ENCODE measurements at places on chromosomes 11 and 22. TPM values are rescaled to one million over a fixed set of nuclear protein-coding genes. Genes with fewer than 3 reads are reported as not detected.
A peak's percentile ranks its signal among the peaks of the same experiment; 100 is the strongest.

Gene KDM4E
- not detected for total RNA-seq

DNA sequence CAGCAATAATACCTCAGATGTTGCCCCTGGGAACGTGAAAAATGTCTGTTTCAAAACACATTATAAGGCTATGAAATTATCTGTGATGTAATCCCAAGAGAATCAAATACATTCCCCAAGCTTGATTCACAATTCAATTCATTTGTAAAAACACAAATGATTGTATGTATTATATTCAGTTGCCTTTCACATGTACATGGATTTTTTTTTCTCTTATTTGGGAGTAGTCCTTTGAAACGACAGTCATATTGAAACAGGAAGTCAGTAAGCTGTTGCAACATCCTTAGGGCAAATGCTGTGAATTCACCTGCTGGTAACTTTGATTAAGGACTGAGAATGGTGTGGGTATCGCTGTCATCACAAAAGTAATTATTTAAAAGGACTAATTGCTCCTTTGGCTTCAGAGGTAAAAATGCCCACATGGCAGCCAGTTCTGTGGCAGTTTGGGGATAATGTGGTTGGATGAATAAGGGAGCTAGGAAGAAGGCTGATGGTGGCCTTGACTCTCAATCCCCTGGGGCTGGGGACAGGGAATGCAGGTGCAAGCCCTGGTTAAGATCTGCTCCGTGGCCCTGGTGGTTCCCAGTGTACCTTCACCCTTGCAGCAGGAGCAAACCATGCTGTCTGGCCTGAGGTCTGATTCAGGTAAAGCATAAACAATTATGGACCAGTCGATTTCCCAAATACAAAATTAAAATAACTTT lies 13.2 kb downstream of the EHF start:
- no peak for DNase-seq

Gene FAM118B
- 27.6 TPM for total RNA-seq

Gene ARHGAP20
- 0.11 TPM for total RNA-seq

GRCh38 chr22:49942565-49943404 lies 17.8 kb upstream of the PIM3 start:
- no peak for DNase-seq

DNA sequence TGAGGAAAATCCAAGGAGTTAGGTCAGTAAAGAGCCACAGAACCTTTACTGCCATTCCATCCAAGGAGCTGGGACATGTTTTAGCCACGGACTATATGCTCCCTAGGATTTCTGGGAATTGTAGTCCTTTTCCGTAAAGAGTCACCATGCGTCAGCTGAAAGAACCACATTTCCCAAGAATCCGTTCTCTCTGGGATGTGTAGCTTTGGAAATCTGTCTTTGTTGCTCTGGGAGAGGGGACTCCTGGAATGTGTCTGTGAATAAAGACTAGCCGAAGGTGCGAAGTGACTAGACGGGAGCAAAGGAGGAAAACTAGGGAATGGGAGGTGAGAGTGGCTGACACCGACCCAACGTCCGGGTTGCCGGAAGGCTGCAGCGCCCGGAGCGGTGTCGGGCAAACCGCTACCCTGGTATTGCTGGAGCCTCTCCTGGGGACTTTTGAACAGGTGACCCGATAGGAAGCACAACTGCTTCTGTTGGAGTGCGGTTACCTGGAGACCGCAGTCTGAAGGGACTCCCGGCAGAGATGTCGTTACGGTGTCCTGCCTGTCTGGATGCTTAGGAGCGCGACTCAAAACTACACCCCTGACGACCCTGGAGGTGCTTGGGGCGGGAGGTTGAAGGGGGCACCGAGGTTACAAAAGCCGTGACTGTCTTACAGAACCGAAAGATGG lies at the start of gene IFTAP:
Gene IFTAP, plus strand, starts transcription at position 187 of the 674 bp plus-strand sequence. CDS start 15,602 bp downstream, outside the sequence.
- DNase-seq: peak; percentile 87

DNA sequence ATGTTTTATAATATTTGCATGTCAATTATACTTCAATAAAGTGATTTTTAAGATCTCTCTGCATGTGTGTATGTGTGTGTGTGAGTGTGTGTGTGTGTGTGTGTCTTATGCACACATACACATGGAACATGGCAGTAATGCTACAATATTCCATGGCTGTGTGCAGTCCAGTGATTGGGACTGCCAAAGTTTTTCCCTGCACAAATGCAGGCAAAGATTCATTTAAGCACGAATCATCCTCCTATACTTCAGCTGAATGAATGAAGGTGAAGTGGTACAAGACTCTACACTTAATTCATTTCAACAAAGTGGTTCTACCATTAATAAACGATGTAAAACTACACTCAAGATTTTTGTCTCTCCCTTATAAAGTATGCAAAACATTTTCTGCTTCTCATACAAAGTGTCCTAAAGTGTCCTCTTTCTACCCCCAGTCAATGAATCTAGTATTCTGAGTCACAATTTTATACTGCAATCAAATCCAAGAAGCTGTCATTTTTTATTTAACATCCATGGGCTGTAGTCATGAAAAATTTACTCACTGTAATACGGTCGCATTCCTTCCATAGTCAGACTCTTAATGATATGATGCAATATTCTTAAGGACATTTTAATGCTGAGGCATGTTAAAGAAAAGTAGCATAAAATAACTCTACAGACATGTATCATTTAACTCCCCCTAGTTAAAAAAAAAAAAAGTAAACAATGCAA lies 132.4 kb downstream of the TTC28 start:
- DNase-seq: peak; percentile 87

DNA sequence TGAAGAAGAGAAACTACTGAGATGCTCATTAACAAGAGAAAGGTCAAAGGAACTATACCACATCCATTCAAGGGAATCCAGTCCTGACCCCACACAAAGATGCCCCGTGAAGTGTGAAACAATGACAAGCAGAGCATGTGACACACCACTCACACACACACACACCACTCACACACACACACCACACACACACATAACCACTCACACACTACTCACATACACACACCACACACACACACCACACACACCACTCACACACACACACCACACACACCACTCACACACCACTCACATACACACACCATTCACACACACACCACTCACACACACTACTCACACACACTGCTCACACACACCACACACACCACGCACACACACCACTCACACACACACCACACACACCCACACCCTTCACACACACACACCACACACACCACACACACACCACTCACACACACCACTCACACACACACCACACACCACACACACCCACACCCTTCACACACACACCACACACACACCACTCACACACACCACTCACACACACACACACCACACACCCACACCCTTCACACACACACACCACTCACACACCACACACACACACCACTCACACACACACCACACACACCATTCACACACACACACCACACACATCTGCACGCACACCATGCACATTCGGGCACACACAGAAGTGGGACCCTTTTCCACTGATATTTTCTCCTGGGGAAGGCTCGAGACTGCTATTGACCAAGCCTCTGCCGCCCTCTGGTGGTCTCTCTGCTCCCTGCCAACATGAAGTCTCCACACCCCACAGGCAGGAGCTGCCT lies 32.0 kb upstream of the COMT start:
- DNase-seq: peak; percentile 39

- no peak for DNase-seq
Observed at GRCh38 chr22:38655519-38656255, 505 bp downstream of the FAM227A start.

Gene BBS1
- 18.8 TPM for total RNA-seq

Gene VEGFB
- total RNA-seq: 30.4 TPM

Gene E2F8
- 0.17 TPM for total RNA-seq

DNA sequence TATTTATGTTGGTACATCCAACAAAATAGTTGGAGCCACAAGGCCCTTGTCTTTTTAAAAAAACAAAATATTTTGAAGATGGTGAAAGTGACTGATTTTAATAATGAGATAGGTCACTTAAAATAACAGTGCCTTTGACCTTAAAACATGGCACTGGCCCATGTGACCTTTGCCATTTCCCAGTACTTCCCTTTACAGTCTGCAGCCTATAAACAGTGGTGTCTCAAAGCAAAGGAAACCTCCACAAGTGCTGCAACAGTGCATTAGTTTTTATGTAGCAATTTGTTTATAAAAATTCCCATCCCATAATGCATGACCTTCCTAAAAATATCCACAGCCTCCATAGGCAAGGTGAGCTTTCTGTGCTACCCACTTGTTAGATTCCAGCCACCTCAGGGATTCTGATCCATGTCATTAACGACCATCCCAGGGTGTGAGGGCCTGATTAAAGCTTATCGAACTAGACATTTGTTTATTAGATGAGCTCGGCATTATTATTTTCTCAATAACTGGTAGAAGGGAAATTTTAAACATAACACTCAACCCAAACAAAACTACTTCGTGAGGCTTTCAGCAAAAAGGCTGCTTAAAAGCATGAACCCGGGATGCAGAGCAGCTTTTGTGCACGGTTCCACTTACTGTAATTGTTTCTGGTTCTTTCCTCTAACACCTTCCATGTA lies 28.0 kb upstream of the CRKL start:
- no peak for DNase-seq

DNA sequence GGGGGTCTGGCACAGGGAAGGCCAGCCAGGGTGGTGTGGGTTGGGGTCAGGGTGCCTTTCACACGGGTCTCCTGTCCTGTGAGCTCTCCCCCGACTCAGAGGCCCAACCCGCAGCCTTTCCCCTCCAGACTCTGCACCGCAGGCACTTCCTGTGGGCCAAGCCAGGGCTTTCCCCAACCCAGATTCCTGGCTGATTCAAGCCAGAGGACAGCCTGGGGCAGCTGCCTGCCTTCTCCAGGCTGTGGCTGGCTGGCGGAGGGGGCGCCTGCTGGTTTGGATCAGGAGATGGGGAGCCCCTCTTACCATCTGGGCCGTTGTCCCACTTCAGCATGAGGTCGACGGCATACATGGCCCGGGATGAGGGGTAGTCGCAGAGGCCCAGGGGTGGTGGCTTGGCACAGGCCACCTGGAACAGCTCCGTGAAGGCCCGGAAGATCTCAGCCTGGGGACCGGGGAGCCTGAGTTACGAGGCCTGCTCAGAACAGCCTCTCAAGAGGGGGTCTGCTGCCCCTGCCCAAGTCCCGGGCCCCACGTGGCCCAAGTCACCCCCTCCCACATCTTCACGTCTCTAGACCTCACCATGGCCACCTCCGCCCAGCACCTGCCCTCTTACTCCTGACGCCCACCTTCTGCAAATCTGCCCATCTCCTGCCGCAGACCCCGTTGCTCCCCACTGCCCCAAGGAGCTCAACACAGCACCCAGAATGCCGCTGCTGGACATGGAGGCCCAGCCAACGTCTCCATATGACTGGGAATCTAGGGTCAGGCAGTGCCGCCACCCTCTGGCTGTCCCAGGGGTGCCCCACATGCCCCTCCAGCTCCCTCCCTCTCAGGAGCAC lies 17.3 kb downstream of the TSPO start:
- DNase-seq: no peak

- DNase-seq: no peak
Observed at GRCh38 chr11:65432686-65433582, 10.3 kb downstream of the NEAT1 start.

DNA sequence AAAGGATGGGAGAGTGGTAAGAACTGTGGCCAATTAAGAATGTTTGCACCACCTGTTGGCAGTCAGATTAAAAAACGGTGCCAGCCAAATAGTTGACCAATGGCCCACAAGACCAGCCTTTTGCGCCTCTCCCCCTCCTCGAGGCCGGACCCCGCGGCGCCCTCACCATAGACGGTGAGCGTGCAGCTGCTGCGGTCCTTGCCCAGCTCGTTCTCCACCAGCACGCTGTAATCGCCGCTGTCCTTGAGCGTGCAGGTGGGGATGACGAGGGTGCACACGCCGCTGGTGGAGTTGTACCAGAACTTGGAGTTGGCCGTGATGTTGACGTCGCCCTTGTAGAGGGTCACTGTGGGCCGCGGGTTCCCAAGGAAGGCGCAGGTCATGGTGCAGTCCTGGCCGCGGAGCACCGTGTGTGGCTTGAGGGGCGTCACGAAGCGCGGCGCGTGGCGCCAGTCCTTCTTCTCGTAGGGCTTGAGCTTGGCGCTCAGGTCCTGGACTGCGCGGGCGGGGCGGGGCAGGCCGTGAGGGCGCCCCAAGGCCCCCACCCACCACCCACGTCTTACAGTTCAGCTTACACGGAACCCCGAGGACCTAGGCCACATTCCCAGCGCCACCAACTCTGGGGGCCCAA lies 7.2 kb downstream of the TMEM86A start:
- no peak for DNase-seq

Gene TMEM80
- 16.1 TPM for total RNA-seq

Gene STK33
- 8.1 TPM for total RNA-seq

- DNase-seq: peak; percentile 36
Observed at GRCh38 chr11:47248304-47248663, 330 bp downstream of the ACP2 start.

GRCh38 chr11:1748636-1749394 lies 1.6 kb downstream of the IFITM10 start:
- DNase-seq: no peak

- peak; percentile 80 for DNase-seq
Observed at GRCh38 chr11:75946531-75947530, 131.8 kb downstream of the UVRAG start.

- no peak for DNase-seq
Observed at GRCh38 chr11:120597250-120598215, 86.0 kb downstream of the GRIK4 start.

Gene MMP1
- total RNA-seq: 0.64 TPM

- no peak for DNase-seq
Observed at GRCh38 chr11:44364596-44364995, 54.7 kb upstream of the ALX4 start.

Gene ZNF280B
- total RNA-seq: 4.0 TPM

All from astrocyte (in vitro differentiated cells and primary cell).